ENCODE measurements at places on chromosomes 4 and X. TPM values are rescaled to one million over a fixed set of nuclear protein-coding genes. Genes with fewer than 3 reads are reported as not detected.

The ARHGAP4 gene
- 0.38 TPM for total RNA-seq

The XKRX gene
- total RNA-seq, result 0.28 TPM

The DSPP gene
- not detected for total RNA-seq

The VCX gene
- not detected for total RNA-seq

The TLR10 gene
- total RNA-seq, result not detected

The SAGE1 gene
- not detected for total RNA-seq

The MAOB gene
- 0.56 TPM for total RNA-seq

The RBMXL3 gene
- not detected for total RNA-seq

The PRICKLE3 gene
- 6.2 TPM for total RNA-seq

The HSD17B13 gene
- total RNA-seq, result under 0.01 TPM

All from regular cardiac myocyte (primary cell).